ENCODE measurements at places on chromosomes 16 and 17.

GRCh38 chr16:57007530-57007929 lies 18.2 kb downstream of the NLRC5 start:
- DNase-seq: no peak

- DNase-seq: no peak
Observed at GRCh38 chr17:19357761-19358160, 4.8 kb downstream of the B9D1 start.

DNA sequence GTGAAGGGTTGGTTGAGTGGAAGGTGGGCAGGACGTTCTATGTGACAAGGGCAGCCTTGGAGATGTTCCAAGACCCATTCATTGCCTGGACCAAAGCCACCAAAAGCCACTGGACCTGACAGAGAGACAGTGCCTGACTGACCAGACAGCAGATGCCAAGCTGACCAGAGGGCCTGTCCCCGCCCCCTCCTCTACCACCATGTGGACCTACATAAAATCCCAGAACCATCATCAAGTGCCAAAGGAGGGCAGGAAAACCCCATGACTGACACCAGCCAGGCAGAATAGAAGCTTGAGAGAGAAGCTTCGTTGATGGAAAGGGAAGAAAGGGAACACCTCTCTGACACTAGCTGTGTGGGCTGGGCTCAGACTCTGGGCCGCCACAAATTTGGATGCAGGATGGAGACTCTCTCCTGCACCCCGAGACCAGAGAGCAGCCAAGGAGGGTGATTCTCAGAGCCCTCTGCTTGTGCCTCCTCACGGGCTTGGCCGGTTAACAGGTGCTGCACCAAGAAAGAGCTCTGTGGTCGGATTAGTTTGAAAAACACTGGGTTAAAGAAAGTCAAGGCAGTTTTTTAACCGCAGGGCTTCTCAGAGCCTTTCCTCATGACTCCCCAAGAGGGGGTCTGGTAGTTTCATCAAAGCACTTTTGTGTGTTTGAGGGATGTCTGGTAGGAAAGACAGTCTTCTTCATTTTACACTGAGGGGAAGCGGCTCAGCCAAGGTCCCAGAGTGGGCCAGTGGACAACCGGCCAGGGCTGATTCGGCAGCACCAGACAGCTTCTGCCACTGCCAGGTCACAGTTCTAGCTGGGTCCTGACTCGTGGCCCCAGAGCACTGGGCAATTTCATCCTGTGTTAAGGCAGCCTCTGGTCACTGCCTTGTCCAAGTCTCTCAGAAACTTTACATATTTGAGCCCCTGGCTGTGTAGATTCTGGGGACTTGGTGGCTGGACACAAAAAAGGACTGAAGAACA lies 1.7 kb downstream of the TNFRSF13B start:
- DNase-seq: no peak

- DNase-seq: no peak
Observed at GRCh38 chr17:36861531-36861930, 75.7 kb upstream of the LHX1 start.

GRCh38 chr16:87621976-87622713 lies 19.8 kb downstream of the JPH3 start:
- DNase-seq: no peak

- no peak for DNase-seq
Observed at GRCh38 chr17:15404106-15405057, 63.0 kb upstream of the TEKT3 start.

GRCh38 chr16:85625485-85626117 lies 12.5 kb downstream of the GSE1 start:
- DNase-seq: no peak

DNA sequence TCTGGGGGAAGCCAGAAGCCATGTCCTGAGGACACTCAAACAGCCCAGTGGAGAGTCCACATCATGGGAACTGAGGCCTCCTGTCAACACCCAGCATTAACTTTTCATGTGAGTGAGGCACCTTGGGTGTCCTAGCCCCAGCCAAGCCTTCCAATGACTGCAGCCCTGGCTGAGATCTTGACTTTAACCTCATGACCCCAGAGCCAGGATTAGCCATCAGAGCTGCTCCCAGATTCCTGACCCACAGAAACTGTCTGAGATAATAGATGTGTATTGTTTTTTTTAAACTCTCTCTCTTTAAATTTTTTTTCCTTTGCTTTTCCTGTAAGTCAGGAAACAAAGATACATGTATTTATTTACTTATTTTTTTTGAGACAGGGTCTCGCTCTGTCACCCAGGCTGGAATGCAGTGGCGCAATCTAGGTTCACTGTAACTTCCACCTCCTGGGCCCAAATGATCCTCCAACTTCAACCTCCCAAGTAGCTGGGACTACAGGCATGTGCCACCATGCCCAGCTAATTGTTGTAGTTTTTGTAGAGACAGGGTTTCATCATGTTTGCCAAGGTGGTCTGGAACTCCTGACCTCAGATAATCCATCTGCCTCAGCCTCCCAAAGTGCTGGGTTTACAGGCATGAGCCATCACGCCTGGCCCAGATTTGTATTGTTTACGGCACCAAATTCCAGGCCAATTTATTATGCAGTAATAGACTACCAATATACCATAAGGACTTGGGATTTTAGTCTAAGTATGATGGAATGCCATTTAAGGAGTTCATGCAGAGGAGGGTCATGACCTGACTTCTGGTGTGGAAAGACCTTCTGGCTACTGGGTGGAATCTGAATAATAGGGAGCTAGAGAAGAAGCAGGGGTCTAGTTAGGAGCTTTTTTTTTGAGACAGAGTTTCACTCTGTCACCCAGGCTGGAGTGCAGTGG lies 14.0 kb upstream of the TMEM94 start:
- DNase-seq: no peak

DNA sequence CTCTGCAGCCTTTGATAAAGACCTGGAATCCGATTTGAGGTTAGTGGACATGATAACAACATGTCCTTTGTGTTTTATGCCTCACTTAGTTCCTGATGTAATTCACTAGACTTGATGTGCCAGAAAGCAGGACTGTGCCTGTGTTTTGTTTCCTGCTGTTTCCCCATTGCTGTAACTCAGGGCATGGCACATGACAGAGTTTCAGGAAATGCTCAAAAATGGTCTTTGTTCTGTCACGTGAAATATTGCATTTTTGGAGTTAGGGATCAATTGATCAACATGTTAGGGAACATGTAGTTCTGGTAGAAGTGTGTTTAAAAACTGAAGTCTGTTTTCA lies 32.8 kb downstream of the DHX38 start:
- no peak for DNase-seq

GRCh38 chr17:72119873-72120641 lies 763 bp upstream of the SOX9 start:
- no peak for DNase-seq

DNA sequence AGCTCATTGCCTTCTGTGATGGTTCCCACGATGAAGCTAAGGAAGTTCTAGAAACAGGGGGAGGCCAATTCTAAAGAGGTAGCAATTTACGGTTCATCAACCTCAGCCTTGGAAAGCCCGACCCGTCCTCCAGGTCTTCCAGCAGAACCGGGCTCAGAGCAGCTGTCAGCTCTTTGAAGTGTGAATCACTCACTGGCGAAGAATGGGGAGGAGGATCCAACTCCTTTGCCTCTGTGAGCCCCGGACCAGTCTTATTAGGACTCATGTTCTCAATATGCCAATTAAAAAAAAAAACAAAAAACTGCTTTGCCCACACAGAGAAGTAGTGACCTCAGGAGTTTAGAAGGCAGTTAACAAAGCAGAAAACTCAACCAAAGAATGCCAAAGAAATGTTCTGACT lies 31.4 kb downstream of the STX8 start:
- DNase-seq: no peak

- no peak for DNase-seq
Observed at GRCh38 chr16:54211203-54211602, 75.4 kb downstream of the IRX3 start.

DNA sequence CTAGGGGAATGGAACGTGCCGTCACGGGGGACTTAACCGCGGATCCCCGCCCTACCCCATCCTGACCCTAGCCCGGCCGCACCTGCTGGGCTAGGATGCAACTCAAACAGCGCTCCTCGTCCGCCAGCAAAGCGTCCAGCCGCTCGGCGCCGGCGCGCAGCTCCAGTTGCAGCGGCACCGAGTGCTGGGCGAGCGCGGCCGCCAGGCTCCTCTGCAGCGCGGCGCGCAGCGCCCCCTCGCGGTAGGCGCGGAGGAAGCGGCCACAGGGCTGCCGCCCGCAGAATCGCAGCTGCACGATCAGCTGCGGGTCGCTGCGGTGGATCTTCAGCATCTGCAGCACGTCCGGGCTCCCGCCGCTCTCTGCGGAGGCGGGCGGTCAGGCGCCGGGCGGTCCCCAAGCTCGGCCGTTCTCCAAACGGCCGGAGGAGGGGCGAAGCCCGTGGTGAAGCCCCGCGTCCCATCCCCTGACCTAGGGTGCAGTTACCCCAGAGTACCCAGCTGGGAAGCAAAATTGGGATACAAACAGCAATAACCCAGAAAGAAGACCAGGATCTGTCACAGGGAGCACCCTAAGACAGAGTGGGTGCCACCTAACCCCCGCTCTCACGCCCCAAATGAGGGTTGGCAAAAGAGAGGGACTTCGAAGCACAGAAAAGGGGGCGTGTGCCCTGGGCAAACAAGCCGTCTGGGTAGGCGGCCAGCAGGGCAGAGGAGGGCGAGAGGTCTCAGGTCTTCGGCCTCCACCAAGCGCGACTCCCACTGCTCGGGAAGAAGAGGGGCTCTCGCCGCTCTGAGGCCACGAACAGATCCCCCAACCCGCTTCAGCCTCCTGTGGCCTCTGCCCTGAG lies 4.2 kb downstream of the TRADD start:
- DNase-seq: peak; percentile 56

GRCh38 chr16:5225931-5226655 lies 128.5 kb upstream of the EEF2KMT start:
- no peak for DNase-seq

DNA sequence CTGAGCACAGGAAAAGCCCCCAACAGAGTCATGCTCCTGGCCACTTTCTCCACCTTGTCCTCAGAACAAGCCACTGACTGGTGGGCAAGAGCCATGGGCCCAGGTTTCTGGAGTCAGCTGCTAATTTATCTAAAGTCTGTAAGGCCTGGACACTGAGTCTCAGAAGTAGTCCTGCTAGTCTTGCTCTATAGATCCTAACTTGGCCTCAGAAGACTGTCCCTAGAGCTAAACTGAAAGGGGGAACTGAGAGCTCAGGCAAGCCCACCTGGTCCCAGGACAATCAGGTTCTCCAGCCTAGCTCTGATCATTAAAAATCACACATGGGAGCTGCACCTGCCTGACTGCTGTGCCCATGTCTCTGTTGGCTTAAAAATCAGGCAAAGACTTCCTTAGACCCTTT lies 485.8 kb downstream of the SLC39A11 start:
- no peak for DNase-seq

DNA sequence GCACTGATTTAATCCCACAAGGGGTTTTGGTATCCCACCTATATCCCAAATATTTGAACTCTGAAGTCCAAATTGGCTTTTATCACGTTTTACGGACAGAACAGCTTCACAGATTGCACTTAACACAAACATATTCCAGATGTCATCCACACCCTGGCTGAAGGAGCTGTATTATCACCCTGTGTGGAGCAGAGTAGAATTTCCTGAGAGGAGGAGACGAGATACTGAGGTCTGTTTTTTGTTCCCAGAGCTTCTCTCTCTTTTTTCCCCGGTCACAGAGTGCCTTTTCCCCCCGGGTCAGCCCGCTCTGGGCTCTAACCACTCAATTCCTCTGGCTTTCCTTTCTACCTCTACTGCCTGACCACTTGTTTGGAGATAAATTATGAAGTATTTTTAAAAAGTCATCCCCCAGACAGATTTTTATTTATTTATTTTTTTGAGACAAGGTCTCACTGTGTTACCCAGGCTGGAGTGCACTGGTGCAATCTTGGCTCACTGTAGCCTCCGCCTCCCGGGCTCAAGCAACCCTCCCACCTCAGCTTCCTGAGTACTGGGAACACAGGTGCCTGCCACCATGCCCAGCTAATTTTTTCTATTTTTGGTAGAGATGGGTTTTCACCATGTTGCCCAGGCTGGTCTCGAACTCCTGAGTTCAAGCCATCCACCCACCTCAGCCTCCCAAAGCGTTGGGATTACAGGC lies 30.7 kb downstream of the DNAH2 start:
- DNase-seq: no peak

GRCh38 chr17:81831957-81832607 lies 1.0 kb downstream of the MCRIP1 start:
- peak; percentile 13 for DNase-seq

DNA sequence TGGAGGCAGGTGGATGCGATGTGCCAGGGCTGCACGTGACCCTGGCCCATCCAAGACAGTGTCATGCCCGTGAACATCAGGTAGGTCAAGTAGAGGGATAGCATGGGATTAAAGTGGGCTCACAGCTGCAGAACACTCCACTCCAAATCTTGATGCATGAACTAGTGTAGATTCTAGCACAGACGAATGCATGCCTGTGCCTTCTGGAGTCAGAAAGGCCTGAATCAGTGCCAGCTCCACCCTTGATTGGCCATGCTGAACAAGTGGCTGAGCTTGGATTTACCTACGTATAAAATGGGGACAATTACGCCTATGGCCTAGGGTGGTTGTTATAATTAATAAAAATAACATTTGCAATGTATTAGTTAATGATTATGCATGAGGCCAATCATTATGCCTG lies 10.6 kb downstream of the IRX3 start:
- no peak for DNase-seq

GRCh38 chr17:7654832-7655540 lies 4.3 kb downstream of the ATP1B2 start:
- no peak for DNase-seq

- DNase-seq: no peak
Observed at GRCh38 chr16:57609541-57610401, 18.7 kb upstream of the ADGRG1 start.

DNA sequence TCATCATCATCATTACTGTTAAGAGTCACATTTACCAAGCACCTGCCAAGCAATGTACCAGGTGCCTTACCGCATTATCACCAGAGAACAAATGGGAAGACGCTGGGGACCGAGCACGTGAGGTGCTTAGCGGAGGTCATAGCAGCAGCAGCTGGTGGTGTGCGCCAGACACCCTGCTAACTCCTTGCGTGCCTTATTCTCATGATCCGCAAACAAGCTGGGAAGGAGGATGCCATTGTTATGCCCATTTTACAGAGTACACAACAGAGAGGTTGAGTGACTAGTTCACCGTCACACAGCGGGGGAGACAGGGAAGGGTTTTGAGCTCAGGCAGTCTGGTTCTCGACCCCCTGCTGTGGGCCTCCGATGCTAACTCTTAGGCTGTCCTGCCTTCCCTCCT lies 7.3 kb downstream of the ATP2A3 start:
- DNase-seq: no peak

Measured in stimulated activated CD8-positive, alpha-beta memory T cell treated with anti-CD3 and anti-CD28 coated beads, Interleukin-7, amount 100 ng/mL, for 1 hour (primary cell).